ENCODE measurements at places on chromosomes 5 and 9.

- no peak for DNase-seq
These were observed at the start of gene PCA3 for GRCh38 chr9:76764138-76764537. Gene PCA3, plus strand, starts transcription at chr9:76764438.

GRCh38 chr5:13358342-13358741, 586.1 kb downstream of the DNAH5 start:
- DNase-seq = no peak

DNA sequence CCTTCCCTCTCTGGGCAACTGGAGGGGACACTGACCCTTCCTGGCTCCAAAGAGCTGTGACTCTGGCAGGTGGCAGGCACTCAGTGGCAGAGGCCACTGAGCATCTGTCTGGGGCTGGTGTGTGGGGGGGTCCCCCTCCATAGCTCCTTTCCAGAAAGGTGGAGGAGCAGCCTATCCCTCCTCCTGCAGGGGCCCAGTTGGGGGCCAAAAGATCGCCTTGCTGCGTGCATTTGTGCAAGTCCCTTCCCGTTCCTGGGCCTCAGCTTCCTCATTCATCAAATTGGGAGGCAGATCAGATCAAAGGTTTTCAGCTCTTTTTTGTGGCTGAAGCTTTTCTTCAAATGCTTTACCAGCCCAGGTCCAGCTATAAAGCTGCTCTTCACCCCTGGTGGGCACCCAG, 77.7 kb downstream of the NTNG2 start:
- DNase-seq = no peak

DNA sequence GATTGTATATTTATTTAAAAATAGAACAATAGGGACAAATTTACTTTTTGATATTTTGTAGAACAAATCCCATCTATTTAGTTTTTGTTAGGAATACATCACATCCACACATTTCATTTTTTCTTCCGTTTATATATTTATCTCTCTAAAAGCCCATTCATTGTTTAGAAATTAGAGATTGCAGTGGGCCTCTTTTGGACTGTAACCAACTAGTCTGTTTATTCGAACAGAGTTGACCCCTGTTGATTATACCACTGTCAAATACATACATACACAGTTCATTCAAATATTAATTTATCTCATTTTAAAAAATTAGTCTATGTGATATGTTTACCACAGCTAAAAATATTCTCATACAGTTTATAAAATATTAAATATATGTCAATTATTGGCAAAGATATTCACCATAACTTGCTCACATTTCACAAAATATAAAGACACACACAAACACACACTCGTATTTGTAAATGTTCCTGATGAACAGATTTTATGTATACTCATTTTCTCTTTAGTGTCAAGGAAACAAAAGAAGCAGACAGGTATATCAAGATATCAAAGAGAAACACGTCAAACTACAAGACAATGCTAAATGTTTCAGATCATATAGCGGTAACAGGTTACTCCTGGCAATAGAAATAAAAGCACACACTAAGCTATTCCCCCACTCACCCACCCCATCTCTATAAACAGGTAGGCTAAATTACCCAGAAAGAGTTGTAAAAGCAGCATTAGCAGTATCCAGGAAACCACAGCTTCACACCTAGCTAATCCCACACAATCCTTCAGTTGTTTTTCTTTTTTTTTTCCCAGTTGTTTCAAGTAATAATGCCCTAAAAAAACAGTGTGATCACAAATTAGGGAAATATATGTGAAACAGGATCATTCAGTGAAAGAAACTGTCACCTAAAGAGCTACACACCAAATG, 283.9 kb downstream of the ADAMTS6 start:
- DNase-seq = no peak
